ENCODE measurements at places on chromosomes 3 and 15.

DNA sequence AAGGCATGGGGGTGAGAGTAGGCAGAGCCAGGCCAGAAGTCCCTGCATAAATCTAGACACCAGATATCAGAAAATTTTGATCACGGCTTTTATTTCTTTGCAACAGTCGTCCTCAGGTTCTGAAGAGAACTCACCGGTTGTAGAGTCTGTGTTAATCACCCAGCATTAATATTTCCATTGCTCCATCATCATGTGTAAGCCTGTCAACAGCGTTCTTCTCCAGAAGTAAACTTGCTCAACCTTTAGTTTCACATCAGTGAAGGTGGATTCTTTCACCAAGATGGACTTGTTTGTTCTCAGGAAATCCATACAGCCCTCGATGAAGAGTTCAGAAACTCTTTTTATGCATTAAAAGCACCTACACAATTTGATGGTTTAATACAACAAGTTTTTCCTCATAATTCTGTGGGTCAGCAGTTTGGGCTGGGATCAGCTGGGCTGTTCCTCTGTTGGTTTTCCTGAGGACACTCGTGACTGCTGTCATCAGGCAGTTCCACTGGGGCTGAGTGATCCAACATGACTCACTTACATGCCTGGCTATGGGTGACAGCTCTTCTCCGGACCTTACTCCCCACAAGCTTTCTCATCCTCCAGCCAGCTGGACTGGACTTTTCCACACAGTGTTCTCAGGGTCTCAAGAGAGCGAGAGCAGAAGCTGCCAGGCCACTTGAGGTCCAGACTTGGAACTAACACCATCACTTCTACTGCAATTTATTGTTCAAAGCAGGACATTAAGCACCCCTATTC is 303.4 kb downstream of the ZNF621 start:
- DNase-seq: no peak

DNA sequence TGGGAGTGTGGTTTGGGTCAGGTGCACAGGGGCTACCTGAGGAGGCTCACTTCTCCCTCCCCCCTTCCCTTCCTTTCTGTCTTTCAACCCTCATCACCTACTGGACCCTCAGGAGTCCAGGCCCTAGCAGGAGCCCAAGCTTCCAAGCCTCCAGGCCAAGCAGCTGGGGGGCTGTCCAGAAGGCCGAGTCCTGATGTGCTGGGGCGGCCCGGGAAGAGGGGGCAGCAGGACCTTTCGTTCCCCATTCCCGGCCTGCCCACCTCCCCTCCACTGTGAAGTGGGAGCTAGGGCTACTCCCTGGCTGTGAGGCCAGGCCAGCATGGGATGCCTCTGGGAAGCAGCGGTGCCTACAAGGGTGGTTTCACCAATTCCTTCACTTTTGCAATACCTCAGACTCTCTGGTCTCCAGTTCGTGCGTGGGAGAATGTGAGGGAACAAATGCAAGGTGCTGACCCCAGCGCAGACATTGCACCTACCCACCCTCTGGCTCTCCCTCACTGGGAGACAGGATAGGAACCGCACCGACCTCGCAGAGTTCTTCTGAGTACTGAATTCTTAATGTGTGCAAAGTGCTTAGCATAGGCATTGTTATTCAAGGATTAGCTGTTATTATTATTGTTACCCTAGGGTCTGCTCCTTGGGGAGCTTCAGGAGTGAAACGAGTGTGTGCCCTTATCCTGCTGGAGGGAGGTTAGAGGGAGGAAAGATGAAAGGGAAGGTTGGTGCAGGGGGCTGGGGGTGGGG is 2.5 kb downstream of the EPHB3 start:
- DNase-seq: no peak

GRCh38 chr3:120368172-120368571 is 19.0 kb upstream of the LRRC58 start:
- DNase-seq: no peak

DNA sequence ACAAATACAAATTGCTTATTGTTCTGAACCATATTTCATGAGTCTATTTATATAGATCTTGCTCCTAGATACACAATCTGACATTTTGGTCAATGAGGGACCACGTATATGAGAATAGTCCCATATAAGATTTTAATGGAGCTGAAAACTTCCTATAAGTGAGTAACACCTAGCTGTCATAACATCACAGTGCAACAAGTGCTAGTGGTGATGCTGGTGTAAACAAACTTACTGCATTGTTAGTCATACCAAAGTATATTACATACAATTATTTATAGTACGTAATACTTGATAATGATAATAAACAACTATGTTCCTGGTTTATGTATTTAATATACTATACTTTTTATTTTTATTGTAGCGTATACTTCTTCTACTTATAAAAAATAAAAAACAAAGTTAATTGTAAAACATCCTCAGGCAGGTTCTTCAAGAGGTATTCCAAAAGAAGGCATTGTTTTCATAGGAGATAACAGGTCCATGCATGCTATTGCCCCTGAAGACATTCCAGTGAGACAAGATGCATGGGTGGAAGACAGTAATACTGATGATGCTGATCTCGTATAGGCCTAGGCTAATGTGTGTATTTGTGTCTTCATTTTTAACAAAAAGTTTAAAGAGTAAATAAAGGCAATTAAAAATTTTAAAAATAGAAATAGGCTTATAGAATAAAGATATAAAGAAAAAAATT is 46.8 kb upstream of the NAALADL2 start:
- DNase-seq: no peak

GRCh38 chr3:21292971-21293370 is 458.0 kb downstream of the ZNF385D start:
- no peak for DNase-seq

GRCh38 chr3:150877303-150877702 is 27.9 kb downstream of the MINDY4B start:
- no peak for DNase-seq

GRCh38 chr3:170780955-170781354 is 89.0 kb downstream of the RPL22L1 start:
- no peak for DNase-seq

Data from CD4-positive, alpha-beta T cell treated with Interleukin-6 for 4 hours (primary cell).